Smooth muscle cell of bladder (primary cell): ENCODE measurements at places on chromosomes 2 and 18. TPM values are rescaled to one million over a fixed set of nuclear protein-coding genes. Genes with fewer than 3 reads are reported as not detected.

The CHST10 gene
- 8.2 and 8.3 TPM in 2 replicates for total RNA-seq

The EVA1A gene
- total RNA-seq, result 13.2 and 13.4 TPM in 2 replicates

The ALK gene
- under 0.01 TPM in 2 replicates for total RNA-seq

The LYG1 gene
- total RNA-seq, result 0.18 and 0.43 TPM in 2 replicates

The LCT gene
- not detected in 2 replicates for total RNA-seq

The PROKR1 gene
- total RNA-seq, result not detected in 2 replicates

The CYP27A1 gene
- total RNA-seq, result 17.1 and 19.9 TPM in 2 replicates

The AQP12A gene
- not detected in 2 replicates for total RNA-seq

The CHST9 gene
- total RNA-seq, result not detected in 2 replicates

The MC4R gene
- not detected in 2 replicates for total RNA-seq
